ENCODE measurements at places on chromosomes 16 and 17. TPM values are rescaled to one million over a fixed set of nuclear protein-coding genes. Genes with fewer than 3 reads are reported as not detected.

Gene SLC12A4
- total RNA-seq, result 14.1 TPM

Gene SP2
- 7.5 TPM for total RNA-seq

Gene CCL22
- not detected for total RNA-seq

DNA sequence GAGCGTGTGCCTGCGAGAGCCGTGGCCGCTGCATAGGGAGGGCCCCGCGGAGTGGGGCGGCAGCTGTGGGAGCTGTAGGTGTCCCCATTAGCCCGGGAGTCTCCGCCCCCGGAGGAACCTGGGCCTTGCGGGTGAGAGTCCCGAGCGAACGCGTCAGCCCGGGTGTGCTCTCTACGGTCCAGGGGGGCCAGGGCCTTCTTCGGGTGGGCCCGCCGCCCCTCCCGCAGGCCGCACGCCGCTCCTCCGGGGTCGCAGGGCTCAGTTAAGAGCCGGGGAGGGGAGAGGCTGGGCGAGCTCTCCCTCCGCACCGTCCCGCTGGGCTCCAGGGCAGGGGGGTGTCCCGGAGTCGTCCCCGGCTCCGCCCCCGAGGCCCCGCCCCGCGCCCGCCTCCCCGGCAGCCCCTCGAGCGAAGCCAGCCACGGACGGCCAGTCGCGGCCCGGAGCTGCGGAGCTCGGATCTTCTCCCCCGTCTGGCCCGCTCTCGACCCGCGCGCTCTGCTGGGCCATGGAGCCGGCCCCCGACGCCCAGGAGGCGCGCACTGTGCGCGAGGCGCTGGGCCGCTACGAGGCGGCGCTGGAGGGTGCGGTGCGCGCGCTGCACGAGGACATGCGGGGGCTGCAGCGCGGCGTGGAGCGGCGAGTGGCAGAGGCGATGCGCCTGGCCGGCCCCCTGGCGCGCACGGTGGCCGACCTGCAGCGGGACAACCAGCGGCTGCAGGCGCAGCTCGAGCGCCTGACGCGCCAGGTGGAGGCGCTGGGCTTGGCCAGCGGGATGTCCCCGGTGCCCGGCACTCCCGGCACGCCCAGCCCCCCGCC is at the start of gene SMTNL2:
Gene SMTNL2 (plus strand): TSS at position 429 of the 816 bp plus-strand sequence. CDS start 77 bp downstream, at position 506.
- DNase-seq, result peak; percentile 67

DNA sequence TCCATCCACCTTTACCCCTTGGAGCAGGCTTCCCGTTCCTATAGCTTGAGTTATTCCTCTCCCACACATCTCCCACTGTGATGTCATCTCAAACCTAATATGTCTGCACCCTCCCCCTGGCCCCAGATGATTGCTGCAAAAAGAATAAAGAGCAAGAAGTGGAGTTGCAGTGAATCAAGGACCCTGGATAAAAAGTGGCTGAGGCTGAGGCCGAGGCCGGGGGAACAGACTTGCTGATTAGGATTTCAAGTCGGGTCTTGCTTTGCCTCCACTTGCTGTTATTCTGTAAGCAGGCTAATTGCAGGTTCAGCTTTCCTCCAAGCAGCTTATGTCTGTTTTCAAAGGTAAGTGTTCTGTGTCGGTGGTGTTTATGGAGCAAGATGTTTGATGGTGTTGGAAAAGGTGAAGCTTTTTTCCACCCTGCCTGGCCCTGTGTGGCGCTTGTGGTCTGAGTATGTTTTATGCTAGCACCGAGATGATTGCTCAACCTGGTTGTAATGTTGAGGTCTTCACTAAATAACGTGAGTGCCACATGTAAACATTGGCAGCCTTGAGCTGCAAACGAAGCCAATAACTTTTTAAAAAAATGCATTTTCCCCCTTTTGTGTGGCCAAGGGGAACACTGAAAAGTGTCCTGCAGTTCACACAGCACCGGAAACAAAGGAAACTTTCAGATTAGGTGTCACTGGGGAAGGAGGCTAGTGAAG is 15.4 kb downstream of the HS3ST3B1 start:
- no peak for DNase-seq

DNA sequence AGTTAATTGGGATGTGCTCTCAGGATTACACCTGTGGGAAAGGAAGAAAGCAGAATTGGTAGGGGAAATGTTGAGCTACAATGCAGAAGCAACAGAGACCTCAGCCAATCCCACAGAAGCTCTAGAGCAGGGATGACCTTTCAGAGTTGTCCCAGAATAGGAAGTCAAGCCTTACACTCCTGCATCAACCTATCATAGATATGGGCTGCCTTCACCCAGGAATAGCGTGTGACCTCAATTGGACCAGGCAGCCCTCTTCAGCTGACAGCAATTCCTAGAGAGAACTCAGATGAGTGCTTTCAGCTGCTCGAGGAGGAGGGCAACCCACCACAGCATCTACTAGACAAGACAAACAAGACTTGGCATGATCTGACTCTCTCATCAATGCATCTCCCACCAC is 189.7 kb downstream of the TMEM132E start:
- no peak for DNase-seq

GRCh38 chr17:39814497-39814896 is 49.6 kb downstream of the IKZF3 start:
- DNase-seq, result no peak

DNA sequence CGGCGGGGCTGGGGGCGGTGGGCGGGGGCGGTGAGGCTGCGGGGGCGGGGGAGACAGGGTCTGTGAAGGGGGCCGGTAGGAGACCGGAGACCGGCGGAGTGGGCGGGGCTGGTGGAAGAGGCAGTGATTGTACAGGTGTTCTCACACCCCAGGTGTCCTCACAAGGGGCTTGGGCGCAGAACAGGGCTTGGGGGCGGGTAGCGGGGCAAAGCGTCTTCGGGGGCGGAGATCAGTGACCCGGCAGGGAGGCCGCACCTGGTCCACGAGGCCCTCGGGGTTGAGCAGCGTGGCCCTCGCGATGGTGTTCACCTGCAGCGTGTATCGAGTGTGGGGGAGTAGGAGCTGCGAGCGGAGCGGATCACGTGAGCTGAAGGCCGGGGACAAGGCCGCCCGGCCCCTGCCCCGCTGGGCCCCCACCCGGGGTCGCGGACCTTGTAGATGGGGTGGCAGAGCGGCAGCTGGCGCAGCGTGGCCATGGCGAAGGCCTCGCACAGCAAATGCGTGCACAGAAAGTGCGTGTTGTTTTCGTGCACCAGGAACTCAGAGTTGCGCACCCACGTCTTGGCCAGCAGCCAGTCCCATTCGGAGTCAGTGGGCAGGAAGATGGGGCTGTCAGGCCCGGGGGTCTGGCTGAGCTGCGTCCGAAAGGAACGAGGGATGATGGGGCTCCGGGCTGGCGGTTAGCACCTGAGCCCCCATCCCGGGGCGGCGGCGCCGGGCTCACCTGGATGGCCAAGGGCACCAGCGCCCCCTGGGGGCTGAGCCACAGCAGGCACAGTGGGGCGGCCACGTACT is 8.5 kb downstream of the ALOXE3 start:
- no peak for DNase-seq

- DNase-seq, result no peak
Observed at GRCh38 chr16:65827231-65827630, 539.3 kb upstream of the CDH5 start.

GRCh38 chr17:49520386-49521087 is 25.4 kb downstream of the NGFR start:
- no peak for DNase-seq

DNA sequence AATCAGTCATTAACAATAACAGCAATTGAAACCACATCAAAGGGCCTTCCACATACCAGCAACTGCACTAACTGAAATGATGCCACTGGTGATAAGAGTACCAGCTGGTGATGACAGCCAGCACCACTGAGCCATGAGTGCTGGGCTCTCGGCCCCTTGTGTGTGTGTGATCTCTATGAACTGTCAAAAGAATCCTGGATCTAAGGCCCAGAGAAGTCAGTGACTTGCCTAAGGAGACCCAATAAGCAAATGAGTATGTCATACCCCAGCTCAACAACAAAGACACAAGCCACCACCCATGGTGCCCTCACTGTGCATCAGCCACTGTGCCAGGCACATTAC is 220.9 kb downstream of the ZNF423 start:
- DNase-seq, result no peak

DNA sequence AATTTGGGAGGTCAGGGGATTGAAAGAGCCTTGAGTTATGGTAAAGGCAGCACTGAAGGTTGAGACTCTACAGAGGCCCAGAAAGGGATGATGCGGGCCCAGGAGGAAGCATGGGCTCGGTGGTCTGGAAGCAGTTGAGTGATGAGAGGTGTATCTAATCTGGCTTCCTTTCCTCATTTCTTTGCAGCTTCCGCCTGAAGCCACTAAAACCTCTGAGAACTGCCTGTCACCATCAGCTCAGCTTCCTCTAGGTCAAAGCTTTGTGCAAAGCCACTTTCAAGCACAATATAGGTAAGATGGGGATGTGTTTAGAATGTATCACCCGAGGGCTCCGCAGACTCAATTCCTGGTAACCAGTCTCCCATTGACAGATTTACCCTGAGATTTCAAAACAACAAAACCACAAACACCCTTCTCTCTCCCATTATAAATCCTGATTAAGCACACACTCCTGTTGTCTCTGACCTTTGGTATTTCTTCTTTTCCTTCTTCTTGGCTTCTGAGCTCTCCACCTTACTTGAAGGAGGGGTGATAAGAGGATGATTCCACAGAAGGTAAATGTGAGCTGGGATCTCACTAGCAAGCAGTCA is 21.2 kb downstream of the USP43 start:
- DNase-seq, result no peak

DNA sequence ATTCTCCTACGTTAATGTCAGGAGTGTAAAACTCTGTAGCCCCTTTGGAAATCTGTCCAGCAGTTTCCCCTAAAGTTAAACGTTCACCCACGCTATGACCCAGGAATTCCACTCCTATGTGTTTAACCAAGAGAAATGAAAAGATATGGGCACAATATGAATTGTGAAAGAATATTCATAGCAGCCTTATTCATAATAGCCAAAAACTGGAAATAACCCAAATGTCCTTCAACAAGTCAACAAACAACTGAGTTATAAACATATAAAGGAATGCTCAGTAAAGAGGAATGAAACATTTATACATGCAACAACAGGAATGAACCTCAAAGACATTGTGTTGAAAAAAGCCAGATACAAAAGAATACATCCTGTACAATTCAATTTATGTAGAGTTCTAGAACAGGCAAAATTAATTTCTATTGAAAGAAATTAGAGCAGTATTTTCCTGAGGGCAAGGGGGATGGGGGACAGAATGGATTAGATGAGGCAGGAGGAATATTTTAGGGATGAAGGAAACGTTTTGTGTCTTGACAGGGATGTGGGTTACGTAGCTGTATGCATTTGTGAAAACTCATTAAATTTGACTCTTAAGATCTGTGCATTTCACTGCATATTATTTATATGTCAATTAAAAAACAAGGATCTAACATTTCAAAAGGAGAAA is 286.7 kb upstream of the CDH5 start:
- DNase-seq, result no peak

DNA sequence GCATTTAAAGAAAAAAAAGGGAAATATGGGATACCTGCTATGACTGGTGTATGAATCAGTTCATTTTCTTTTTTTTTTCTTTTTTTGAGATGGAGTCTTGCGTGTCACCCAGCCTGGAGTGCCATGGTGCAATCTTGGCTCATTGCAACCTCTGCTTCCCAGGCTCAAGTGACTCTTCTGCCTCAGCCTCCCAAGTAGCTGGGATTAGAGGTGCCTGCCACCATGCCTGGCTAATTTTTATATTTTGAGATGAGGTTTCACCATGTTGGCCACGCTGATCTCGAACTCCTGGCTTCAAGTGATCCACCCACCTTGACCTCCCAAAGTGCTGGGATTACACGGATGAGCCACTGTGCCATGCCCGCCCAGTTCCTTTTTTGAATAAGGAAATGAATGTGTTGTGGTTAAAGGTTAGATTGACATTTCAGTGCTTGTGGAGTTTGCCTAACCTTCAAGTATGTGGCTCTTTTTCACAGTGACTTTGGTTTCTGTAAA is 7.7 kb downstream of the HAPSTR1 start:
- DNase-seq, result no peak

GRCh38 chr17:29592850-29593551 is at the start of gene ANKRD13B:
Gene ANKRD13B, plus strand, starts transcription at chr17:29593132. Its CDS starts 490 bp downstream, at chr17:29593622.
- DNase-seq, result no peak

Data from gastrocnemius medialis (tissue), 4 donors.